ENCODE measurements at places on chromosomes 2 and 18. TPM values are rescaled to one million over a fixed set of nuclear protein-coding genes. Genes with fewer than 3 reads are reported as not detected.

Gene RAB6D
- 0.18 TPM for total RNA-seq

Gene SGPP2
- 2.7 TPM for total RNA-seq

Gene ASPRV1
- 0.98 TPM for total RNA-seq

DNA sequence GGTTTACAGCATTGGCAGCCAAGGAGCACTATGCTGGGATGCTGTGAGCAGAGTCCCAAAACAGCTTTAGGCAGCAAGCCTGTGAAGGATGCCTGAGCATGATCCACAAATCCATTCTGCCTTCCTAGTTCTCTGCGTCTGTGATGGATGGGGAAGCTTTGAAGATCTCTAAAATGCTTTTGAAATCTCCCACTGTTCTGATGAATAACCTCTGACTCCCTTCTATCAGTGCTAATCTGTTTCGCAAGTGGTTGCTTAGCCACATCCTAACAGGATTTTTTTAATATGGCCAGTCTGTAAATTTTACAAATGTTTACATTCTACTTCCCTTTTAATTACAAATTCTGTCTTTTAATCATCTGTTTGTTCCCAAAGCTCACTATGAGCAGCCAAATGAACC is 319.2 kb downstream of the GULP1 start:
- DNase-seq, result no peak

Gene LMAN1
- 102 TPM for total RNA-seq

- no peak for DNase-seq
Measured at GRCh38 chr2:40072442-40073232, 293.6 kb upstream of the THUMPD2 start.

DNA sequence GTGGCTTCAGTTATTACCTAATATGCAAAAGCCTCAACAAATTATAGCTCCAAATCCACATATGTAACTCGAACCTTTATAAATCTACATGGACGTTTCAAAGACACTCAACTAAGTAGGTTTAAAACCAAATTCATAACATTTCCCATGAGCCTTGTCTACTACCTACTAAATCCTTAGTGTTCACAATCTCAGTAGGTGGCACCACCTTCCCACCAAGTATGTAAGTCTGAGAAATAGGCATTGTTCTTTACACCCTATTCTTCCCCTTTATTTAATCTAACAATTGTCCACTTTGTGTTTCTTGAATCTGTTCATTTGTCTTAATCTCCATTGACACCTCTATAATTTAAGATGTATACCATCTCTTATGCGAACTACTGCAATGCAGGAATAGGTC is 4.6 kb downstream of the PIGN start:
- no peak for DNase-seq

Gene RAX
- total RNA-seq, result 0.10 TPM

Gene LIPG
- total RNA-seq, result not detected

Gene SIX3
- 0.08 TPM for total RNA-seq

Measured in activated CD4-positive, alpha-beta memory T cell treated with anti-CD3 and anti-CD28 coated beads, Interleukin-2, amount 10 ng/mL, durations not matched to agents 7 days and 5 days (primary cell).